ENCODE measurements at places on chromosomes 3 and 15. TPM values are rescaled to one million over a fixed set of nuclear protein-coding genes. Genes with fewer than 3 reads are reported as not detected.

Gene LSMEM2
- polyA plus RNA-seq = not detected

Gene CISH
- polyA plus RNA-seq = 2.2 TPM

Gene IRAK2
- polyA plus RNA-seq = 11.8 TPM

Gene PLA2G4D
- not detected for polyA plus RNA-seq

Gene GRAMD2A
- not detected for polyA plus RNA-seq

Gene ACOX2
- not detected for polyA plus RNA-seq

Gene LHFPL4
- polyA plus RNA-seq = not detected

Gene PRR23E
- polyA plus RNA-seq = not detected

Gene PARP14
- 113 TPM for polyA plus RNA-seq

Gene SLC2A2
- not detected for polyA plus RNA-seq

Gene CPNE4
- not detected for polyA plus RNA-seq

Gene CSPG4
- 0.03 TPM for polyA plus RNA-seq

Gene LACTB
- polyA plus RNA-seq = 5.0 TPM

Gene SEMA6D
- not detected for polyA plus RNA-seq

Gene CADPS
- polyA plus RNA-seq = 0.27 TPM

Gene GOLGA8M
- polyA plus RNA-seq = 0.28 TPM

Gene GAP43
- polyA plus RNA-seq = not detected

Gene RASSF1
- polyA plus RNA-seq = 223 TPM

Gene ST3GAL6
- 0.91 TPM for polyA plus RNA-seq

Gene FANCD2OS
- not detected for polyA plus RNA-seq

Gene ZNF501
- polyA plus RNA-seq = 0.79 TPM

Gene KIF7
- not detected for polyA plus RNA-seq
